Heart right ventricle (tissue), 16 donors: ENCODE measurements at places on chromosomes 7 and 10. TPM values are rescaled to one million over a fixed set of nuclear protein-coding genes. Genes with fewer than 3 reads are reported as not detected.

ASB4 gene
- 0.26 TPM for polyA plus RNA-seq

DNA sequence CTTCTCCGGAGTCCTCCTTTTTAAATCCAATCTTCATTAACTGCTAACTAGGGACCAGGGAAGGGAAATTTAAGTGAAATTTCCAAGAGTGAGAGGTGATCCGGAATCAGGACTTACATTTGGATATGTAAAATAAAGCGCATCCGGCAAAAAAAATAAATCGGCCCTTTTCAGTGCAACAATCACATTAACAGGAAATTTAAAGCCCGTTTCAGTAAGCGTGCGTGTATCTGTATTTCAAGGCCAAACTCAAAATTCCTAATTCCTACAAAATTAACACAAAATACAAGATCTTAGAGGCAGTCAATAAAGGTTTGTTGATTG is 771 bp downstream of the DNAJC9 start:
- H3K27ac ChIP-seq = peak overlapping the region; percentile 73
- peak overlapping the region; percentile 89 for H3K4me3 ChIP-seq
- H3K27me3 ChIP-seq = no peaks in the 10 kb centered on the region
- peaks cover 35% of the 10 kb centered on the region for H3K4me1 ChIP-seq

- H3K36me3 ChIP-seq = no peaks in the 10 kb centered on the region
- no peak overlapping the region for H3K27ac ChIP-seq
- no peak for DNase-seq
- peaks cover 28% of the 10 kb centered on the region for H3K4me1 ChIP-seq
These were observed 2.4 kb upstream of the VDAC2 start for GRCh38 chr10:75208181-75208580.

- no peaks in the 10 kb centered on the region for H3K27me3 ChIP-seq
- no peaks in the 10 kb centered on the region for H3K36me3 ChIP-seq
- peaks cover 17% of the 10 kb centered on the region for H3K4me1 ChIP-seq
- H3K27ac ChIP-seq = no peak overlapping the region
- DNase-seq = no peak
These were observed 3.6 kb downstream of the FAM171A1 start for GRCh38 chr10:15367296-15368085.

- H3K4me1 ChIP-seq = no peaks in the 10 kb centered on the region
- H3K36me3 ChIP-seq = peaks cover 20% of the 10 kb centered on the region
- peak; percentile 39 for DNase-seq
- H3K27ac ChIP-seq = peak overlapping the region; percentile 82
- H3K27me3 ChIP-seq = no peaks in the 10 kb centered on the region
These were observed 120.1 kb downstream of the ARHGAP12 start for GRCh38 chr10:31808258-31809218.

DNA sequence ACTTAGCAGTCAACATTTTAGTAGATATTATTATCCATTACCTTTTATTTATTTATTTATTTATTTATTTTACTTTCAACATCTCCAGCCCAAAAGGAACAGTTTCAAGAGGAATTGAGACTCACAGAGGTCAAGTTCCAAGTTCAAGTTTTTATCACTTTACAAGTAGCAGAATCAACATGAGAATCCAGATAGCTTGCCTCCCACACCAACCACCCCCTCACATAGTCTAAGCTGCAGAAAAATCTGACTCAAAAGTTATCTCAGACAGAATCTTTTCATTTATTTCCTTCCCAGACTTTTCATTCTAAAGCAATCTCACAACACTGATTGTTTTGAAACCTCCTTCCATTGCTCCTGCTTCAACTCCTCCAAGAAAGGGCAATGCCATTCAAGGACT is 129.6 kb downstream of the GRM3 start:
- H3K27me3 ChIP-seq = no peaks in the 10 kb centered on the region
- H3K36me3 ChIP-seq = no peaks in the 10 kb centered on the region
- H3K4me3 ChIP-seq = no peak overlapping the region
- no peak overlapping the region for H3K27ac ChIP-seq
- no peak for DNase-seq

SGCE gene
- polyA plus RNA-seq = 16.8 TPM

- no peaks in the 10 kb centered on the region for H3K4me1 ChIP-seq
- no peak for DNase-seq
- no peak overlapping the region for H3K27ac ChIP-seq
These were observed 20.0 kb downstream of the SORCS1 start for GRCh38 chr10:107144490-107144889.

IMMP2L gene
- 12.7 TPM for polyA plus RNA-seq

GRCh38 chr10:103564776-103565520 is 71.4 kb downstream of the NEURL1 start:
- no peaks in the 10 kb centered on the region for H3K4me1 ChIP-seq
- H3K27ac ChIP-seq = no peak overlapping the region
- no peak overlapping the region for H3K4me3 ChIP-seq
- no peak for DNase-seq
- H3K36me3 ChIP-seq = no peaks in the 10 kb centered on the region

DNA sequence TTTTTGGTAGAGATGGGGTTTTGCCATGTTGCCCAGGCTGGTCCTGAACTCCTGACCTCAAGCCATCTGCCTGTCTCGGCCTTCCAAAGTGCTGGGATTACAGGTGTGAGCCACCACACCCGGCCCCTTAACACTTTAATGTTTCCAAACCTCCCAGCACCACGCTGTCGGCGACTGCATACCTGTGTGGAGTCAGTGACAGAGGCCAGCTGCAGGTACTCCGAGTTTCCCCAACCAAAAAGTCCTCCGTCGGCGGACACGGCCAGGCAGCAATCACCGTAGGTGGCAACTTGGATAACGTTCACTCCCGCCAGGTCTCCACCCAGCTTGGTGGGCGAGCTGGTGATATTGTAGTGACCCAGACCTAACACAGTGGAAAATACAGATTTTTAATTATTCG is 15.2 kb downstream of the RCC1L start:
- peaks cover 31% of the 10 kb centered on the region for H3K36me3 ChIP-seq
- no peaks in the 10 kb centered on the region for H3K27me3 ChIP-seq
- no peak overlapping the region for H3K4me3 ChIP-seq
- H3K4me1 ChIP-seq = peaks cover 31% of the 10 kb centered on the region
- no peak for DNase-seq

DNA sequence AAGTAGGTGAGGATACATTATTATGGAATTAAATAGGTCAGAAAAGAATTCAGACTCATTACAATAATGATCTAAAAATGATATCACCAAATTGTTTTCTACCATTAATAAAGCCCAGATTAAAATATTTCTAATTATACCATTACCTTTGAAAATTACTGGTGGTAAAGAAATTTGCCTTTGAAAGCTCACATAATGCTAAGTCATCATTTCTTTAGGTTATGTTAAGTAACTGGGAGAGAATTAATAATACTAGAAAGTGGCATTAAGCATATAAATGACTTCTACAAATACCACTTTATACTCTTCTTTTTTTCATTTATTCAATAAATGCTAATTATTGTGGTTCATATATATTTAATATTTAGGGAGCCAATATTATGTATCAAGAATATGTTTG is 641.2 kb upstream of the LRRTM3 start:
- H3K36me3 ChIP-seq = no peaks in the 10 kb centered on the region
- no peak overlapping the region for H3K27ac ChIP-seq
- H3K4me1 ChIP-seq = no peaks in the 10 kb centered on the region
- no peaks in the 10 kb centered on the region for H3K27me3 ChIP-seq
- no peak overlapping the region for H3K4me3 ChIP-seq
- no peak for DNase-seq

DNA sequence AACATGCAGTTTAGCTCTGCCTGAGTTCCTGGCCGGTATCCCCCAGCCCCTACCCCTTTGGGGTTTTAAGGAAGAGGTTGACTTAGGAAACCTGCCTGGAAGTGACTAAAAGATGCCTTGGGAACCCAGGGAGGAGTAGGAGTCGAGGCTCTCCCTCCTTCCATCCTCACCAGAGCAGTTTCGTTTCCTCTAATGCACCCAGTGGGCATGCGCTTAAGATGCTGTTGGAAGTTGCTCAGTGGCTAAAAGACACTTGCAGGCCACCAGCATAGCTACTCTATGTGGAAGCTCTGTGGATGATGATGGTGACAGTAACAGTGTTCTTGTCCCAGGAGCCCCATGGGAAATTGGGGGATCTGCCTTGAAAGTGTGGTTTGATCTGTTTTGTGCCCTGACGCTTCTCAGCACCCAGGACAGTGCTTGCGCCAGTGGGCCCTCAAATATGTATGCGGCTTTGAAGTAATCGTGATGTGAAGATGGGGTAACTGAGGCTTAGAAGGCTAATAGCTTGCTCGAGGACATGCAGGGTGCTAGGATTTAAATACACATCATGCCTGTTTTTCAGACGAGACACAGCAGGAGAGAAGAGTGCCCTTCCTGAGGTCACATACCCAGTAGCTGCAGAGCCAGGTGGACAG is 32.0 kb downstream of the TBATA start:
- H3K4me1 ChIP-seq = peaks cover 3% of the 10 kb centered on the region
- no peak overlapping the region for H3K4me3 ChIP-seq
- H3K27ac ChIP-seq = no peak overlapping the region
- DNase-seq = no peak
- H3K27me3 ChIP-seq = no peaks in the 10 kb centered on the region

DNA sequence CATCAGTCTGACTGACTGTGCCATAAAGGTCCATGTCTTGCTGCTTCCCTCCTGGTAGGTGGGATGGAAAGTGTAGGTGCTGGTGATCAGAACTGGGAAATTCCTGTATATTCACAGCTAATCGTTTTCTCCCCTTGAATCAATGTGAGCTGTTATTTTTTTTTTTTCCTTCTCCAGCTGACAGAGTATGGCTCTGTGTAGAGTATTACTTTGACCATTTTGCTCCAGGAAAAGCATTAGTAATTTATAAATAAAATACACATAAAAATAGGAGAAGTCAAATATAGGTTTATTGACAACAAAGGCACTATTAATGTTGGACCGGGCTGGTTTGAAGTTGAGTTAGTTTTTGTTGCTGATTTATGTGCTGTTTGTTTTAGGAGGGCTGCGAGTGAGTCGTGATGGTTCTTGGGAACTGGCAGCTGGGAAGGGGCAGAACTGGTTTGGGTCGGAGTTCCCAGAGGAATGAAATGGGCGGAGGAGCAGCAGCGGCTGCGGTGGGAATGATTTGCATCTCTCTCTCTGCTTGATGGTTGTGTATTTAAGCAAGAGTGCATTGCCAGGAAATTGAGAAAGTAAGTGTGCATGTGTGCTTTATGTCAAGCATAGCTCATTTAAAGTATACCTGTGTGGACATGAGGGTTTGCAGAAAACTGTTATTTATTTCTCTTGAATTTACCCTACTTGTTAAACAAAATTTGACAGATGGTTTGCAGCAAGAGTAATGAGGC is 80.9 kb downstream of the LRMDA start:
- H3K36me3 ChIP-seq = no peaks in the 10 kb centered on the region
- no peak overlapping the region for H3K4me3 ChIP-seq
- H3K27me3 ChIP-seq = no peaks in the 10 kb centered on the region
- H3K4me1 ChIP-seq = peaks cover 21% of the 10 kb centered on the region
- no peak for DNase-seq
- no peak overlapping the region for H3K27ac ChIP-seq

DNA sequence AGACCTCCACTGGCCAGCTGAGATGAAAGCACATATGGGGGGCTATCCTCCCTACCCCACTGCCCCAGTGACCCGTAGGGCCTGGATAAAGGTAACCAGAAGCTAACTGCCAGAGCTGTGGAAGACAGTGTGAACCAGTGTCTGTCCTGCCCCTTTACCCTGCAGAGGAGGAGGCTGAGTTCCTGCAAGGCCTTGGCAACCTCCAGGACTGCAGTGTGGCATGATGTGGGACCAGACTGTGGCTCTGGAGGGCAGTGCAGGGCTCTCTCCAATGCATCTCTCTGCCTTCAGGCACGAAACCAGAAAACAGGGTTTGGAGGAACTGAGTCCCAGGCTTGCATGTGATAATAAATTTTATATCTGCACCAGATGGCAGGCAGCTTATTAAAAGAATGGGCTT is 93.1 kb downstream of the EPC1 start:
- peaks cover 7% of the 10 kb centered on the region for H3K4me1 ChIP-seq
- H3K36me3 ChIP-seq = no peaks in the 10 kb centered on the region
- H3K4me3 ChIP-seq = no peak overlapping the region
- no peak overlapping the region for H3K27ac ChIP-seq
- H3K27me3 ChIP-seq = no peaks in the 10 kb centered on the region
- no peak for DNase-seq

DNA sequence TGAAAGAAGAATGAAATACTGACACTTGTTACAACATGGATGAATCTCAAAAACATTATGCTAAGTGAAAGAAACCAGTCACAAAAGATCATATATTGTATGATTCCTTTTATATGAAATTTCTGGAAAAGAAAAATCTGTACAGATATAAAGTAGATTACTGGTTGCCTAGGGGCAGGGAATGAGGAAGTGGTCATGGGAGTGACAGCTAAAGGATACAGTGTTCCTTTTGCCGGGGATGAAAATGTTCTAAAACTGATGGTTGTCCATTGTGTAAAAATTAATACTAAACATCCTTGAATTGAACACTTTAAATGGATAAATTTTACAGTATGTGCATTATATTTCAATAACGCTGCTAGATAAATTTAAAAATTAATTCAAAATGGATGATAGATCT is 25.1 kb downstream of the ALOX5 start:
- no peaks in the 10 kb centered on the region for H3K4me1 ChIP-seq
- DNase-seq = no peak
- H3K27ac ChIP-seq = no peak overlapping the region
- H3K4me3 ChIP-seq = no peak overlapping the region
- H3K27me3 ChIP-seq = peaks cover 4% of the 10 kb centered on the region

- H3K4me3 ChIP-seq = peak overlapping the region; percentile 43
- no peaks in the 10 kb centered on the region for H3K36me3 ChIP-seq
- no peaks in the 10 kb centered on the region for H3K27me3 ChIP-seq
- no peak for DNase-seq
- H3K4me1 ChIP-seq = peaks cover 80% of the 10 kb centered on the region
These were observed 62.2 kb downstream of the ST7 start for GRCh38 chr7:117015258-117016184.

- H3K27ac ChIP-seq = peak within 1 kb of the TSS; percentile 93
- H3K4me1 ChIP-seq = peaks cover 19% of the 10 kb centered on the region
- no peaks in the 10 kb centered on the region for H3K27me3 ChIP-seq
- DNase-seq = peak; percentile 69
- H3K36me3 ChIP-seq = no peaks in the 10 kb centered on the region
These were observed at the start of gene TBX20 for GRCh38 chr7:35253710-35254495. TSS of gene TBX20 (minus strand) at chr7:35254100. CDS start at chr7:35253620, 480 bp downstream.

DNA sequence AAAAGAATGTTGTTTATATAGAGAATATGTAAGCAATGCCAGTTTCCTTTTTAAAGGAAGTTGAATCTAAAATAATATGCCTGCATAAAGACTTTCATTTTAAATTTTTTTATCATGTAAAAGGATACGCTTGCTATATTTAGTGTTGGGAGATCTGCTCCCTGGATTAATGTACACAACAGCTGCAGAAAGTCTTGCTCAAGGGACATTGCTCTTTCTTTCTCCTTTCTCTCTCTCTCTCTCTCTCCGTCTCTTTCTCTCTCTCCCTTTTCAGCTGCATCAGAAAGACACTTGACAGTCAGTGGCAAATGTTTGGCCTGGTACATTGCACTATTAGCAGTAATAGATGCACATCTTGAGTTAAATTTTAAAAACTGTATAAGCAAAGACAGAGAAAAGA is 739 bp downstream of the MYPN start:
- no peaks in the 10 kb centered on the region for H3K4me1 ChIP-seq
- H3K4me3 ChIP-seq = peak overlapping the region; percentile 19
- no peaks in the 10 kb centered on the region for H3K36me3 ChIP-seq
- DNase-seq = no peak
- peak overlapping the region; percentile 70 for H3K27ac ChIP-seq

EPO gene
- polyA plus RNA-seq = not detected

GRCh38 chr10:71565284-71566000 is 154.1 kb downstream of the C10orf105 start:
- no peaks in the 10 kb centered on the region for H3K36me3 ChIP-seq
- no peaks in the 10 kb centered on the region for H3K27me3 ChIP-seq
- no peak overlapping the region for H3K27ac ChIP-seq
- no peak for DNase-seq
